ENCODE measurements at places on chromosomes 5 and 9. TPM values are rescaled to one million over a fixed set of nuclear protein-coding genes. Genes with fewer than 3 reads are reported as not detected.

SMIM33 gene
- total RNA-seq: not detected

PCDHGA4 gene
- 2.1 TPM for total RNA-seq

GPR21 gene
- not detected for total RNA-seq

DCP2 gene
- total RNA-seq: 61.0 TPM

TPPP gene
- 25.1 TPM for total RNA-seq

MSX2 gene
- 1.6 TPM for total RNA-seq

PCBD2 gene
- total RNA-seq: 14.4 TPM

IARS1 gene
- total RNA-seq: 81.6 TPM

SPATA31D4 gene
- not detected for total RNA-seq

CXCL14 gene
- not detected for total RNA-seq

CARD9 gene
- 3.5 TPM for total RNA-seq

OBP2B gene
- total RNA-seq: not detected

TTLL11 gene
- total RNA-seq: 18.9 TPM

PCDHGB2 gene
- 1.7 TPM for total RNA-seq

DNAJC18 gene
- total RNA-seq: 5.6 TPM

PRSS3 gene
- 0.69 TPM for total RNA-seq

ADAMTSL2 gene
- total RNA-seq: 34.8 TPM

SPACA9 gene
- total RNA-seq: 27.1 TPM

TRAF2 gene
- 14.7 TPM for total RNA-seq

RNF208 gene
- total RNA-seq: 3.0 TPM

FOXD4L5 gene
- total RNA-seq: 0.13 TPM

All from upper lobe of left lung (tissue), 6 donors.